ENCODE measurements at places on chromosomes 1 and 21.
A peak's percentile ranks its signal among the peaks of the same experiment; 100 is the strongest.

- no peaks in the 10 kb centered on the region for H3K27me3 ChIP-seq
- H3K36me3 ChIP-seq = no peaks in the 10 kb centered on the region
- H3K4me3 ChIP-seq = no peak overlapping the region
- H3K27ac ChIP-seq = no peak overlapping the region
- no peaks in the 10 kb centered on the region for H3K4me1 ChIP-seq
- no peak for DNase-seq
These were observed 196.2 kb upstream of the APP start for GRCh38 chr21:26366781-26367180.

- H3K4me3 ChIP-seq = no peak overlapping the region
- H3K36me3 ChIP-seq = no peaks in the 10 kb centered on the region
- DNase-seq = no peak
- no peak overlapping the region for H3K27ac ChIP-seq
- no peaks in the 10 kb centered on the region for H3K27me3 ChIP-seq
- H3K4me1 ChIP-seq = no peaks in the 10 kb centered on the region
These were observed 151.6 kb downstream of the KCTD3 start for GRCh38 chr1:215718575-215719287.

- peak overlapping the region; percentile 93 for H3K4me3 ChIP-seq
- H3K27me3 ChIP-seq = no peaks in the 10 kb centered on the region
- no peak for DNase-seq
- peak overlapping the region; percentile 86 for H3K27ac ChIP-seq
These were observed 503 bp upstream of the PIGM start for GRCh38 chr1:160032165-160032820.

GRCh38 chr1:54834007-54834541 is 33.0 kb upstream of the TTC22 start:
- DNase-seq = no peak
- H3K27ac ChIP-seq = no peak overlapping the region
- no peaks in the 10 kb centered on the region for H3K4me1 ChIP-seq
- H3K27me3 ChIP-seq = no peaks in the 10 kb centered on the region
- peaks cover 11% of the 10 kb centered on the region for H3K36me3 ChIP-seq

- H3K4me3 ChIP-seq = peak overlapping the region; percentile 78
- peaks cover 19% of the 10 kb centered on the region for H3K36me3 ChIP-seq
- peaks cover 68% of the 10 kb centered on the region for H3K4me1 ChIP-seq
- H3K27ac ChIP-seq = peak overlapping the region; percentile 76
- peak; percentile 66 for DNase-seq
- H3K27me3 ChIP-seq = no peaks in the 10 kb centered on the region
These were observed 22.4 kb downstream of the CAPZB start for GRCh38 chr1:19462781-19463503.

- DNase-seq = no peak
- no peaks in the 10 kb centered on the region for H3K27me3 ChIP-seq
- peaks cover 5% of the 10 kb centered on the region for H3K36me3 ChIP-seq
- peaks cover 17% of the 10 kb centered on the region for H3K4me1 ChIP-seq
These were observed 1.5 kb downstream of the MGST3 start for GRCh38 chr1:165632491-165632890.

- no peaks in the 10 kb centered on the region for H3K27me3 ChIP-seq
- H3K27ac ChIP-seq = peak overlapping the region; percentile 92
- peaks cover 33% of the 10 kb centered on the region for H3K36me3 ChIP-seq
- DNase-seq = peak; percentile 34
These were observed 1.3 kb downstream of the TGFBR3 start for GRCh38 chr1:91884459-91885212.

DNA sequence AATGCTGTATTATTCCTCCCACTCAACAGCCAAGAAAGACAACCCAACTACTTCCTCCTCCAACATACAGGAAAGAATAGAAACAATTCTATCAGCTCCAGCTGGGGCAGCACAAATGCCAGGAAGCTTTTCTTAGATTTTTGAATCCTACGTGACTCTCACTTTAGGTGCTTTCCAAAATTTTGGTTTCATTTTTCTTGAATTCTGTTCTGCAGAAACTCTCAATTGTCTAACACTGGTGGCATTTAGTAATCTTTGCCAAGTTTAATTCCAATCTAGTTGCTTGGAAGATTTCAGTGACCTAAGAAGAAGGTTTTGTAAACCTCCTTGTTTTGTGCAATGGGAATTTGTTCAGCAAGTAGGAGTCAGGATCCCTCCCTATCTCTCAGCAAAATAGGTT is 37.1 kb upstream of the DOCK7 start:
- H3K27ac ChIP-seq = no peak overlapping the region
- DNase-seq = no peak
- no peaks in the 10 kb centered on the region for H3K4me1 ChIP-seq

DNA sequence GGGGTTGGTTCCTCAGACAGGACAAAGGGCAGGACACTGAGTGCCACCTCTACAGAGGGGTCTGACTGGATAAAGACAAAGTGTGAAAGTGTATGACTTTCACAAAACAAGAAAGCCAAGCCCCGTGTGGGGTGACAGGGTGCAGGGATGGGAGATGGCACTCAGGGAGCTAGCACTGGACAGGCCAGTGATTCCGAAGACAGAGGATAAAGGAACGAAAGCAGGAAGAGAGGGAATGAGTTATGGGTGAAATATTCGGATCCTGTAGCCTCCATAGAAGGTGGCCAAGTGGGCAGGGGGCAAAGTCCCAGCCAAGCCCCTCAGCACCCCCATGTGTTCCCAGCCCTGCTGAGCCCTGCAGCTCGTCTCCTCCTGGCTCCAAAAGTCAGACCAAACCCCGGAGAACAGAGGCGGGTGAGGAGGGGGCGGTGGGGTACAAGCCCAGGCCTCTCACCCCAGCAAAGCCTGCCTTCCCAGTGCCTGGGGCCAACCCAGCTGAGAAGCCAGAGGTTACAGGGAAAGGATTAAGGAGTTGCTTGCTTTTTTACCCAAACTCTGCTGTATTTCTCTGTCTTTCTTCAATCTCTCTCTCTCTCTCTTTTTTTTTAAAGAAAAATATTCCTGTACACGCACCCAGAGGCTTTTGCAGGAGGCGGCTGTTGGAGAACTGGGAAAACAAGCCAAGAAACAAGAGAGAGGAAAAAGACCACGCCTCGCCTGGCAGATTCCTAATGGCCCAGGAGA is 14.0 kb upstream of the WASF2 start:
- H3K36me3 ChIP-seq = no peaks in the 10 kb centered on the region
- H3K27me3 ChIP-seq = peaks cover 4% of the 10 kb centered on the region
- no peaks in the 10 kb centered on the region for H3K4me1 ChIP-seq
- peak overlapping the region; percentile 21 for H3K27ac ChIP-seq
- no peak overlapping the region for H3K4me3 ChIP-seq
- DNase-seq = no peak

DNA sequence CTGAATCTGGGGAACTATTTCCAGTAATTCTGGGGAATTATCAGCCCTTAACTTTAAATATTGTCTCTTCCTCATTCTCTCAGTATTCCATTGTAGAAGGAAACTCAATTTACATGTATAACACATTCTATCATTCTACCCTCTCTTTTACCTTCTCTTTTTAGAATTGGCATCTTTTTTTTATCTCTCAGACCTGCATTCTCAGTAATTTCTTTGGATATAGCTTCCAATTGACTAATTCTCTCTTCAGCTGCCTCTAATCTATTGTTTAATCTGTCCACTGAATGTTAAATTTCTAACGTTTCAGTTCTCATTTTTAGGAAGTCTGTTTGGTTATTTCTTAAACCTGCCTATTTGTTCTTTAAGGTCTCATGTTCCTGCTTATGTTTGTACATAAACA is 33.0 kb downstream of the MAB21L3 start:
- peaks cover 21% of the 10 kb centered on the region for H3K27me3 ChIP-seq
- no peaks in the 10 kb centered on the region for H3K36me3 ChIP-seq
- peaks cover 3% of the 10 kb centered on the region for H3K4me1 ChIP-seq

GRCh38 chr1:3431266-3431665 is 23.2 kb upstream of the ARHGEF16 start:
- no peaks in the 10 kb centered on the region for H3K36me3 ChIP-seq
- H3K27me3 ChIP-seq = no peaks in the 10 kb centered on the region
- H3K4me1 ChIP-seq = no peaks in the 10 kb centered on the region
- DNase-seq = no peak

DNA sequence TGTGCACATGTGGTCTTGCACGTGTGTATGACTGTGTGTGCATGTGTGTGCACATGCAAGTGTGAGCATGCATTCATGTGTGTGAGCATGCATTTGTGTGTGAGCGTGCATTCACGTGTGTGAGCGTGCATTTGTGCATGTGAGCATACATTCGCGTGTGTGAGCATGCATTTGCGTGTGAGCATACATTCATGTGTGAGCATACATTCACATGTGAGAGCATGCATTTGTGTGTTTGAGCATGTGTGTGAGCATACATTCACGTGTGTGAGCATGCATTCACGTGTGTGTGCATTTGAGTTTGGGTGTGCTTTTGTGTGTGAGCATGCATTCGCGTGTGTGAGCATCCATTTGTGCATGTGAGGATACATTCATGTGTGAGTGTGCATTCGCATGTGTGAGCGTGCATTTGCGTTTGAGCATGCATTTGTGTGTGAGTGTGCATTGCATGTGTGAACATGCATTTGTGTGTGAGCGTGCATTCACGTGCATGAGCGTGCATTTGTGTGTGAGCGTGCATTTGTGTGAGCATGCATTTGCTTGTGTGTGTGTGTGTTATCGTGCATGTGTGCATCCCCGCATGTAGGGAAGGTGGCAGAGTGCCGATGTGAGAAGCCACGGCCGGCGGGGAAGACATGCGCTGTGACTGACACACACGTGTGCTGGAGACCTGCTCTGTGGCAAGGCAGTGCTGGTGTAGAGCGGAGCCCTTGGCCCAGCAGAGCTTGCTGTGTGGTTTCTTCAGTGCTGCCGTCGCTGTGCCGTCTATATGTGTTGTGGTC is 18.2 kb downstream of the ITGB2 start:
- H3K4me1 ChIP-seq = peaks cover 25% of the 10 kb centered on the region
- peak overlapping the region; percentile 71 for H3K27ac ChIP-seq
- no peak for DNase-seq
- H3K27me3 ChIP-seq = no peaks in the 10 kb centered on the region
- no peak overlapping the region for H3K4me3 ChIP-seq

DNA sequence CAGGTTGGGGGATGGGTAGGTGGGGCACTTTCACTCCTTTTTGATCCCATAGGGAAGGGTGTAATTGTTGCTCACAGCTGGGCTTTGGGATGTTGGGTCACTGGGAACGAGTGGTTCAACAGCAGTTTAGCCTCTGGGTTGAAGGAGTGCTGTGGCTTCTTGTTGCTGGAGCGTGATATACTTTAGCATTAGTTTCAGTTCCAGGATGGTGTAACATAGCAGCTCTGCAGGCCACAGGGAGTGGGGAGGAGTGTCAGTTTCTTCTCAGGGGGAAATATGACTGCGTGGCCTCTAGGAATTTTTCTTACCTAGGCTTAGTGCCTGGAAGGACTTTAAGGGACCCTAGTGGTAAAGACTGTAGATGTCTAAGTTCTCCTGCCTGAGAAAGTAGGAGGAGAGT is 1105.3 kb upstream of the TMPRSS15 start:
- no peak overlapping the region for H3K27ac ChIP-seq
- no peaks in the 10 kb centered on the region for H3K27me3 ChIP-seq
- DNase-seq = no peak
- no peak overlapping the region for H3K4me3 ChIP-seq
- H3K4me1 ChIP-seq = no peaks in the 10 kb centered on the region

GRCh38 chr1:35111106-35111505 is 31.9 kb downstream of the ZMYM1 start:
- H3K4me1 ChIP-seq = peaks cover 10% of the 10 kb centered on the region
- no peak overlapping the region for H3K4me3 ChIP-seq
- peaks cover 20% of the 10 kb centered on the region for H3K36me3 ChIP-seq
- no peaks in the 10 kb centered on the region for H3K27me3 ChIP-seq
- H3K27ac ChIP-seq = no peak overlapping the region
- DNase-seq = no peak

- no peaks in the 10 kb centered on the region for H3K27me3 ChIP-seq
- DNase-seq = peak; percentile 0
- H3K36me3 ChIP-seq = peaks cover 100% of the 10 kb centered on the region
- H3K4me3 ChIP-seq = no peak overlapping the region
- H3K27ac ChIP-seq = peak overlapping the region; percentile 54
- peaks cover 41% of the 10 kb centered on the region for H3K4me1 ChIP-seq
These were observed 24.6 kb downstream of the RUNX3 start for GRCh38 chr1:24905355-24905978.

DNA sequence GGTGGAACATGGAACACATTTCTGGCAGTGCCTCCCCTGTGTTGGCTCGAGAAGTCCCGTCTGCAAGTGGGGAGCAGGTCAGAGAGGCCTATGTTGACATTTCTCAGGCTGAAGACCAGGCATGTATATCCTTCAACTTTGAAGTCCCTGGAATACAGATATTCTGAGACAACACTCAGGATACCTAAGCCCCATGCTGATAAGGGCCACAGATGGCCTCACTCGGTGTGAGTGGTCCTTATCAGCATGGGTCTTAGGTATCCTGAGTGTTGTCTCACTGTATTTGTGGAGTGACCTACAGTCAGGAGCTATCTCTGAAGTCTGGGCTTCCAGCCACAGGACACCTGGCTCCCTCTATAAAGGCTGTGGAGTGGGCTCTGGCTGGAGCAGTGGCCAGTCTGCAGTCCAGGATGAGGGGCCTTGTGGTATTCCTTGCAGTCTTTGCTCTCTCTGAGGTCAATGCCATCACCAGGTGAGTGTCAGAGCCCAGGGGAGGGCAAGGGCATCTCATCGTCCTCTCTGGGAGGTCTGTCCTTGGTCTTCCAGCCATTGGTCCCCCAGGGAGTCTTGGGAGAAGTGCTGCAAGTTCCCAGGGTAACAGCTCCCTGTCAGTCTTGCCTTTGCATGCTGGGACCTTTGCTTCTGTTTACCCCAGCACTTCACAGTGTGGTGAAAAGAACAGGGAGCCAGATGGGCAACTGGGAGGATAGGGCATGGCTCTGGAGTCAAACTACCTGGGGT is 29.6 kb downstream of the PROK1 start:
- H3K27ac ChIP-seq = no peak overlapping the region
- no peak for DNase-seq
- H3K36me3 ChIP-seq = no peaks in the 10 kb centered on the region

GRCh38 chr1:214326406-214326805 is 45.4 kb downstream of the SMYD2 start:
- H3K36me3 ChIP-seq = peaks cover 27% of the 10 kb centered on the region
- no peaks in the 10 kb centered on the region for H3K27me3 ChIP-seq
- H3K4me1 ChIP-seq = no peaks in the 10 kb centered on the region
- DNase-seq = no peak
- peak overlapping the region; percentile 46 for H3K27ac ChIP-seq
- H3K4me3 ChIP-seq = no peak overlapping the region

- H3K27ac ChIP-seq = no peak overlapping the region
- no peaks in the 10 kb centered on the region for H3K27me3 ChIP-seq
- no peak overlapping the region for H3K4me3 ChIP-seq
- no peaks in the 10 kb centered on the region for H3K4me1 ChIP-seq
- no peaks in the 10 kb centered on the region for H3K36me3 ChIP-seq
These were observed 1226.1 kb downstream of the NCAM2 start for GRCh38 chr21:22224261-22224660.

DNA sequence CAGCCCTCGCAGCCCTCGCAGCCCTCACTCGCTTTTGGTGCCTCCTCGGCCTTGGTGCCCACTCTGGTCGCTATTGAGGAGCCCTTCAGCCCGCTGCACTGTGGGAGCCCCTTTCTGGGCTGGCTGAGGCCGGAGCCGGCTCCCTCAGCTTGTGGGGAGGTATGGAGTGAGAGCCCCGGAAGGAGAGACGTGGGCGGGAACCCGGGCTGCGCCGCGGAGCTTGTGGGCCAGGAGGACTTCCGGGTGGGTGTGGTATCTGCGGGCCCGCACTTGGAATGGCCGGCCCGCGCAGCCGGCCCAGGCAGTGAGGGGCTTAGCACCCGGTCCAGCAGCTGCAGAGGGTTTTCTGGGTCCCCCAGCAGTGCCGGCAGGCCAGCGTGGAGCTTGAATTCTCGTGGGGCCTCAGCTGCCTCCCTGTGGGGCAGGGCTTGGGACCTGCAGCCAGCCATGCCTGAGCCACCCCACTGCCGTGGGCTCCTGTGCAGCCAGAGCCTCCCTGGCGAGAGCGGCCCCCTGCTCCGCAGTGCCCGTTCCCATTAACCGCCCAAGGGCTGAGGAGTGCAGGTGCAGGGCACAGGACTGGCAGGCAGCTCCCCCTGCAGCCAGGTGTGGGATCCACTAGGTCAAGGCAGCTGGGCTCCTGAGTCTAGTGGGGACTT is 9.9 kb upstream of the CFHR2 start:
- no peaks in the 10 kb centered on the region for H3K36me3 ChIP-seq
- H3K27me3 ChIP-seq = no peaks in the 10 kb centered on the region
- no peaks in the 10 kb centered on the region for H3K4me1 ChIP-seq
